HEK293T (cell line): ENCODE measurements at places on chromosomes 2 and 18.

DNA sequence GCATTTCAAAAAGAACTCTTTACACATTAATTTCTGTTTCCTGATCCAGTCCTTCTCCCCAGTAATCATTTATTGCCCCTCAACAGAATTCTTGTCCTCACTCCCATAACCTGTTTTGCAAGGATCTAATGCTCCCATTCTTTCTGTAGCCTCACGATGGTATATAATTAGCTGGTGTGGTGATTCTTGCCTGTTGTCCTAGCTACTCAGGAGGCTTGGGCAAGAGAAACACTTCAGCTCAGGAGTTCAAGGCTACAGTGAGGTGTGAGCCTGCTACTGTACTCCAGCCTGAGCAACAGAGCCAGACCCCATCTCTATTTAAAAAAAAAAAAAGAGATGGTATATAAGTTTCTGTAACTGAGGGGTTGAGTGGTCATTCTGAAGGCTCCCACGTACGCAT, 7.7 kb upstream of the TRAPPC8 start:
- no peak for DNase-seq

GRCh38 chr2:61775956-61776570, 77.8 kb downstream of the FAM161A start:
- DNase-seq = no peak

GRCh38 chr2:169106563-169107545, 37.5 kb downstream of the DHRS9 start:
- DNase-seq = no peak

GRCh38 chr2:201859949-201860348, 53.6 kb downstream of the CDK15 start:
- no peak for DNase-seq

DNA sequence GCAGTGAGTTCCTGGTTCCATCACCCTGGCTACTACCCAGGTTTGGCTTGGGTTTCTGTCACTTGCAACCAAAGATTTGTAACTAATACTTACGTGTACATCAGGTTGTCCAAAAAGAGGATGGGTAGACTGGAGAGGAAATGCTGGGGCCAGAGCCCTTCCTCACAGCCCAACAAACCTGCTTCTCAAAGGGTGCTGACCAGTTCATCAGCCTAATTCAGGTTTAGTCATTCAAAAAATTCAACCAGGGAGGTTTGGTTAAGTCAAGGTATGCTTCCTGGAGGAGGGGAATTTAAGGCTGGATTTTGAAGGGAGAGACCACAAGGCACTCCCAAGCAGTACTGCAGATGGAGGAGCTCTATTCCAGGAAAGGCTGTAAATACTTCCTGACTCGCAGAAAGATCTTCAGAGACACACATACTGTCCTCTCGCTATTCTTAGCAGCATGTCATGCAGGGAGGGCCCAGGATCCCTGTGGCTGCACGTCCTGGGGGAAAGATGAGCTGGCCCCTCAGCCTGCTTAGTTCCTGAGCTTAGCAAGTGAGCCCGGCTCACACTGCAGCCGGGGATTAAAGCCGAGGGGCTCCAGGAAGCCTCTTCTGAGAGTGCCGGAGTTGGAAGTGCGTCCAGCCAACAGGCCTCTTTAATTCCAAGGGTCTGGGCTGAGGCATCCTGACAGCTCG, 40.0 kb upstream of the BIN1 start:
- no peak for DNase-seq

- peak; percentile 48 for DNase-seq
Measured at GRCh38 chr18:25561918-25562317, 210.0 kb upstream of the ZNF521 start.

- DNase-seq = no peak
Measured at GRCh38 chr2:196242131-196242620, 70.8 kb upstream of the STK17B start.

- DNase-seq = no peak
Measured at GRCh38 chr18:45321520-45321919, 293.8 kb upstream of the SLC14A2 start.

DNA sequence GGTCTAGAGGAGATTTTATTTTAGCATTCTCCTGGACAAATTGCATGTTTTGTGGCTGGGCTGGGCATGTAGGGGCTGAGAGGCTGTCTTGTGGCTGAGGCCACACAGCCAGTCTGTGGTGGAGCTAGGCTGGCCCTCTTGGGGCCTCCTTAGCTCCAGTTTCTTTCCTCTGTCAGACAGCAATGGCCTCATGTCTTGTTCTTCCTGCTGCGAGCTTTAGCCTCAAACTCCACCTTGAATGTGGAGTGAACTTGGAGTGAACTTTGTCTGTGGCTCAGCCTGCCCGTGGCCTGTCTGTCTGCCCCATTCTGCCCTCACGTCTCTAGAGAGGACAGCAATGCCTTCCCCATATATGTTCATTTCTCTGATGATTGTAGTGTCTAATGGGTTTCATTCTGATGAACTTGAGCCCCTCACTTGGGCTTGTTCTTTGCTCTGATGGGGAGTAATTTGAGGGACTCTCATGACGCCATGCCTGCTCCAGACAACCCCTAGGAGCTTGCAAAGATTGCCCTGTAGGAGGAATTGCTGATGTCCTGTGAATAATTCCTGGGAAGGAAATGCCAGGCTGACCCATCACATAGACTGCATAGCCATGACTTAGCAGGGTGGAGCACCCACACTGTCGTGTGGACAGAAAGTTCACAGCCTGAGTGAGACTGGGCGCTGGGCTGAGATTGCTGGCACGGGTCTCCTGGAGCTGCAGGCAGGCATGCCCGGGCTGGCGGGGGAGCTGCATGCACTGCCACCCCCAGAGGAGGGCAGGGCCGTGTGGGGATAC, 42.6 kb downstream of the ASAP2 start:
- DNase-seq = no peak

DNA sequence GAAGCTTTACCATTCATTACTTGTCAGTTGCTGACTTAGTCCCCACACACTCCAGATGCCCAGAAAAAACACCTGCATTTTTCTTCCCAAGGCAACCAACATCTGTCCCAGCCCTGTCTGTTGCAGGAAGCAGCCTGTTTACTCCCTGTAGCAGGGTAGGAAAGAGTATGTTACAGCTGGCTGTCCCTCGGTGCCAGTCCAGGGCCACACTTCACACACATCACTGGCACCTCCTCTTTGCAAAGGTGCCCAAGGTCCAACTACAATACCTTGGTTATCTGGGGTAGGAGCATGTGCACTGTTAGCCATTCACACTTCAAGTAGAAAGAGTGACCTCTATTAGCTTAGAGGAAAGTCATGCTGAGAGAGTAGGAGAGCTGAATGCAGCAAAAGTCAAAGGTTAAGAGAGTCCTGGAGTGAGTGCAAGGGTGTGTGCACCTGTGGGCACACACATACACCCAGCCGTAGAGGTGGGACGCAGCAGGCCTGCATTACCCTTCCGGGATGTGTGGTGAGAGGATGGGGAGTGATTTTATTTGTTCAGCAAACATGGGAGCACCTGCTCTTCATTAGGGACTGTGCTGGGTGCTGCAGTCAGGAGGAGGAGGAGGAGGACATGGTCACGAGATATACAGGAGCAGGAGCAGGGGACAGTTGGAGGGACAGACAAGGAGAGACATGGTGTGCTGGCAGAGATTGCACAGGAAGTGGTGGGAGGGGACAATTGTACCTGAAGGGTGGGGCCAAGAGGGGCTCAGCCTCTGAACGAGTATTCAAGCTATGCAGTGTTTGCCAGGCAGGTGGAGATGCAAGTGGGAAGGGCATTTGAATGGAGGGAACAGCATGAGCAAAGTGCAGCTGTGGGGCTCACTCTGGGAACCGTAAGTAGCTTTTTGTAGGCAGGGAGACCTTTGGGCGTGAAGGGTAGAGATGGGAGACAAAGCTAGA, 69.8 kb downstream of the TSN start:
- no peak for DNase-seq

DNA sequence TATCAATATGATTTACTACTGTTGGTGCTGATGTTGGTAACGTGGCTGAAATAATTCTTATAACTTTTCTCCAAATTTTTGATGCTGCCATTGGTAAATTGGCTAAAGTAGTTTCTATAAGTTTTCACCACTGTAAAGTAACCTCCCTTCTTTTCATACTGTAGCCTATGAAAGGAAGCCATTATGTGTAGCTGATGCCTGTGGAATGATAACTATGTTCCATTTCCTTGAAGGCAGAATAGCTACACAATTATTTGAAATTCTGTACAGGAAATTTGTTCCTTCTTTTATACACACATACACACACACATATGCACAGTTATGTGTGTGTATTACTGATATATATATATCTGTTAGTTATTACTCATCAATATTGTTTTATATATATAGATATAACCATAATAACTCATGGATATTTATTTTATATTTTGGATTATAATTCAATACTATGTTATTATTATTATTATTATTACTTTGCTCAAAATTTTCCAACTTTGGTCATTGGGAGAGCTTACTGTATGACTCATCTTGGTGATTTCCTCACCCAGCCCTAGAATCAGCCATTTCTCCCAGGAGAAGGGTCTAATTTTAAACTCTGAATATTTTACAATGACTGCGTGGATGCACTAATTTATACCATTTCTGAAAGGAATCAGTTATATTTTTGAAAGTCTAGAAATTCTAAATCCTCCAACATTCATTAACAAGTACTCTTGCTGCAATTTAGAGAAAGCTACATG, 1677.7 kb downstream of the SUCLG1 start:
- no peak for DNase-seq

- DNase-seq = no peak
Measured at GRCh38 chr2:102591491-102592045, 27.8 kb upstream of the SLC9A2 start.
